ENCODE measurements at places on chromosomes 12 and 14.

- DNase-seq: no peak
These were observed 44.7 kb downstream of the PALS1 start for GRCh38 chr14:67285876-67286452.

GRCh38 chr12:116864371-116865160, 16.7 kb downstream of the HRK start:
- no peak for DNase-seq

DNA sequence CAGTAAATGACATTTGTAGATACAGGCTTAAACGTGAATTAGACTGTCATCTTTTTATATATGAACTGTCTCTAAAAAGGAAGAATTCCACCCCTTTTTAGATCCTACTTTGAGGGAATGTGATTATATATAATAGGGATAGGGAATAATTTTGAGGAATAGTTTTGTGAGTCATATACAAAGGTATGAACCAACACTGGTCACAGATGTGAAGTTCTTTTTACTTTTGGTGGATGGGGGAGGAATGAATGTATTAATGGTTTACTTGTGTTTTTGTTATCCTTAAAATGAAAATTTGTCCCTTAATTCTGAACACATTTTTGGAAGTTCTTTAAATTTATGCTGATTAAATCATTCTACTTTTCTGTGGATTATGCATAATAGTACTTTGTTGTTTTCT, 30.4 kb downstream of the FRS2 start:
- no peak for DNase-seq

- no peak for DNase-seq
These were observed 9.0 kb downstream of the DAZAP2 start for GRCh38 chr12:51247523-51248206.

DNA sequence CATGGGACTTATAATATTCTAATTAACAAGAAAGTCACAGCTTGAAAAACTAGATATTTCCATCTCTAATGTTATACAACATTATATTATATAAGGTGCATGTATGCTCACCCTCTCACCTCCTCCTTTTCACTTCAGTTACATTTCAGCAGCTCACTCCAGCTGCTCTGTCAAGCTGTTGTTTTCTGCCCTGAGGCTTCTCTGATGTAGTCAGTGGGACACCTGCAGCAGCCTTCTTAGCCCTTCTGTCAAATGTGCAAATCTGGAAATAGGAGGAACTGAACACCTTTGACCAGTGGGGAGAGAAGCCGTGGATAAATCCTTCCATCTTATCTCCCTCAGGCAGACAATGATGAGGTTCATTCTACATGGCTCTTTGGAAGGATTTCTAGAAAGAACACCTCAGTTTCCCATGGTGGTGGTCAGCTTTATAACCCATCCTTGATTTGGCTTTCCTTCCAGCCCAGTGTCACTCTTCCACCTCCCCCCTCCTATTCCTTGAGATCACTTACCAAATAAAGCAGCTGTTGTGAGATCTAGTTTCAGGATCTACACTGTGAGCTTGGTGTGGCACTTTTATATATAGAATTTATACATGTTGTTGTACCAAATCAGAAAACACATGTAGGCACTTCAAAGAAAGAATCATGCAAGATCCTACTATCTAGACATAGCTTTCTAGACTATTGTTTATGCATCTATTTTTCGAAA, 79.6 kb upstream of the STK38L start:
- no peak for DNase-seq

GRCh38 chr12:91021076-91021475, 16.3 kb upstream of the EPYC start:
- no peak for DNase-seq

GRCh38 chr12:121974026-121974985, 47.4 kb upstream of the BCL7A start:
- no peak for DNase-seq

DNA sequence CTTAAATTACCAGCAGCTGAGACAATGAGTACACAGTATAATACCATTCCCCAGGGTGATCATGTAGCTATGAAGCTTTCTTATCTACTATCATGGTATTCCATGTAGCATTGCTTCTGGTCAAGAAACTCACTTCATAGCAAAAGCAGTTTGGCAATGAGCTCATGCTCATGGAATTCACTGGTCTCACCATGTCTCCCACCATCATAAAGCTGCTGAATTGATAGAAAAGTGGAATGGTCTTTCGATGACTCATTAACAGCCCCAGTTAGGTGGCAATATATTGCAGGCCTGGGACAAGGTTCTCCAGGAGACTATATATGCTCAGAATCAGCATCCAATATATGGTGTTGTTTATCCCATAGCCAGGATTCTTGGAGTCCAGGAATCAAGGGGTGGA, 553.7 kb downstream of the FOXG1 start:
- no peak for DNase-seq

GRCh38 chr12:127600211-127600610, 666.8 kb upstream of the TMEM132C start:
- no peak for DNase-seq

DNA sequence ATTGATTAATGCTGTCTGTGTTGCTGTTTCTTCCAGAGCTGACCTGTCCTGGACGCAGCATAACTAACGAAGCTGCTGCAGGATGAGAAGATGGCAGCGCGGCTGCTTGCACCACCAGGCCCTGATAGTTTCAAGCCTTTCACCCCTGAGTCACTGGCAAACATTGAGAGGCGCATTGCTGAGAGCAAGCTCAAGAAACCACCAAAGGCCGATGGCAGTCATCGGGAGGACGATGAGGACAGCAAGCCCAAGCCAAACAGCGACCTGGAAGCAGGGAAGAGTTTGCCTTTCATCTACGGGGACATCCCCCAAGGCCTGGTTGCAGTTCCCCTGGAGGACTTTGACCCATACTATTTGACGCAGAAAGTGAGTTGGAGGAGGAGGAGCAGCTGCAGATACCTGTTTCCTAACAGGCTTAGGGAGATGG, 71.7 kb downstream of the SCN8A start:
- no peak for DNase-seq

- no peak for DNase-seq
These were observed 151.2 kb upstream of the DIO3 start for GRCh38 chr14:101410126-101410525.

DNA sequence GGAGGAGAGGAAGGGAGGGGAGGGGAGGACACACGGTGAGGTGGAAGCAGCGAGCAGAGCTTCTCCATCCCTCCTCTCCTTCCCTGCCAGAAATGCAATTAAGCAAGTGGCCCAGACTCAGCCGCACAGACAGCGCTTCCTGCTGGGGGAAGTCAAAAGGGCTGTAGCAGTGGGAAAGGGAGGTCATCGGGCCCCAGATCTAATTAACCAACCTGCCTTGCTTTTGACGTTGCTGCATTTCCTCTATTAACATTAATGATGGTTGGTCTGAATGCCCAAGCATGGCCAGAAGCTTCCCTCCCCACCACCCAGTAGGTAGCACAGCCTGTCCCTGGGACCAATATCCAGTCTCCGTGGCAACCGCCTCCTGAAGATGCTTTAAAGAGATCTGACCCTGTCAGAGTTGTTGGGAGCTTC, 4.6 kb upstream of the NGB start:
- no peak for DNase-seq

DNA sequence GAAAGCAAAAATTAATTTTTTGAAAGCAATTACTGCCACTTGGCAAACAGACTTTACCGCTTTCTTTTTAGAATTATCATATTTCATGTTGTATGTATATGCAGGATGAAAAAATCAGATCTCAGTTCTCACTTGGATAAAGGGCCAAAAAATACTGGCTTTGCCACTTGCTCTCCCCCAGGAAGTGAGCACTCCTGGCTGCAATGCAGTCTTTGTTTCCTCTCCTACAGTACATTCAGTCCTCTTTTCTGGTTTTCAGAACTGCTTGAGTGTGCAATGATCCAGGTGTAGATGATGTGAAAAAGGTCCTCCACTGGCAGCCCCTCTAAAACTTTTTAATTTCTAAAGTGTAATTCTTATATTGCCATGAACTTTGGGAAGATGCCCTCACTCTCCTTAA, 183.4 kb downstream of the SLC25A21 start:
- no peak for DNase-seq

DNA sequence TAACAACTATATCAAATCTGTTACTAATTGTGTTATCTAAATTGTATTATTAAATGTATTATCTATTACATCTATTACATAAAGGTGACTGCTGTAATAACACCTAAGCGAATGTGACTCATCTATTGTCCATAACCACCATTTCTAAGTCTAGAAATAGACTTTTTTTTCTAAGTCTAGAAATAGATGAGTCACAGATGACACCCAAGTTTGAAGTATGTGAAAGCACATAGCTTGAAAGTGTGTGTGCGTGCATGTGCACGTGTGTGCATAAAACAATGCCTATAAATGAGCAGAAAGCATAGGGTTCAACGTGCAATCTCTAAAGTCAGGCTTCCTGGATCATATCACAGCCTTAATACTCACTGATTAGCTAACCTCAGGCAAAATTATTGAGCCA, 451.3 kb upstream of the USP15 start:
- DNase-seq: no peak

GRCh38 chr12:93317227-93317626, 60.5 kb upstream of the NUDT4 start:
- no peak for DNase-seq

DNA sequence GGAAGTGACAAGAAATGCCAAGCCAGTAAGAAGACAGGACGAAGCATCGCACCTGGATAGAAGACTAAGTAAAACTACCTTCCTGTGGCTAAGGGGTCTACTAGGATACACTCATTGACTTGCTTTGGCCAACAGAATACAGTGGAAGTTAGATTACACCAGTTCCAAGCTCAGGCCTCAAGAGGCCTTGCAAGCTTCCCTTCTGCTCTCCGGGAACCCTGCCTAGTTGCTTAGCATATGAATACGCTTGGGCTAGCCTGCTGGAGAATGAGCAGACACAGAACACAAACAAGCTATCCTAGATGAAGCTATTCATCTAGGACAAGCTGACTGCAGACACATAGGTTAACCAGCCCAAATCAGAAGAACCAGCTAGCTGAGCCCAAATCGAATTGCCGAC, 97.0 kb downstream of the DPF3 start:
- DNase-seq: no peak

GRCh38 chr12:32031109-32031508, 71.9 kb downstream of the RESF1 start:
- DNase-seq: no peak

DNA sequence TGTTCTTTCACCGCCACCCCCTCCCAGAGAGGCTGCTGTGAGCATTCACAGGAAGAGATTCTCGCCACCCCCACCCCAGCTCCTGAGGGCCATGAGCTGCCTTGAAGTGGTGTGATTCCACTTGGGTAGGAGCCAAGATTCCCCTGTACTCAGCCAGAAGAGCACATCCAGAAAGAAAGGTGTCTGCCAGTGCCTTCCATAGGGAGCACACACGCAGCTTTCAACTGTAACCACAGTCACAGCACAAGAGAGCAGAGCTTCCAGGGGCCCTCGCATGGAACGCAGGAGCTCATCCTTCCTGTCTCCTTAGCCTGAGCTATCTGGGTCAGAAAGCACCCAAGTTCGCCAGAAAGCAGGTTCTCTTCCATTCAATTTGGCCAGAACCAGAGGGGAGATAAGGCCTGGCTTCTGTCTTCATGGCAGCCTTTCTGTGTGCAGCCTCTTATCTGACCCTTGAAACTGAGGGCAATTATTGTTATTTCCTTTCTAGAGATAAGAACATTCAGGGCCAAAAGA, 66.6 kb upstream of the SCN8A start:
- DNase-seq: no peak

DNA sequence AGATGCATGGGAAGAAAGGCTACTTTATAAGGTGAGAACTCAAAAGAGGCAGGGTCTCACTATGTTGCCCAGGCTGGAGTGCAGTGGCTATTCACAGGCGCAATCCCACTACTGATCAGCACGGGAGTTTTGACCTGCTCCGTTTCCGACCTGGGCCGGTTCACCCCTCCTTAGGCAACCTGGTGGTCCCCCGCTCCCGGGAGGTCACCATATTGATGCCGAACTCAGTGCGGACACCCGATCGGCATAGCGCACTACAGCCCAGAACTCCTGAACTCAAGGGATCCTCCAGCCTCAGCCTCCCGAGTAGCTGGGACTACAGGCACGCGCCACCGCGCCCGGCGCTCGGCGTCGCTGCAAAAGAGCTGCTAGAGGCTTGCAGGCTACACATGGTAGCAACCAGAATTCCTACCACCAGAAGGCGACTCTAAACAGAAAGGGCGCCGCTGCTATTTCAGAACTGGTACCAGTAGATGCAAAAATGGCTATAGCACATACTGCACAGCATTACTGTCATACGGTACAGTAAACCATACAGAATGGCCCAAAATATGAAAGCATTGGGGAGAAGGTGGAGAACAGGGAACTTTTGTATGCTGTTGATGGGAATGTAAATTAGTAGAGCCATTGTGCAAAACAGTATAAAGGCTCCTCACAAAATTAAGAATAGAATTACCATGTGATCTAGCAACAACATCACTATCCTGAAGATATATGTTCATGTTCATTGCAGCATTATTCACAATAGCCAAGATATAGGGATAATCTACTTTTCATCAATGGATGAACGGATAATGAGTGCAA, 1.2 kb upstream of the NEMF start:
- peak; percentile 54 for DNase-seq

DNA sequence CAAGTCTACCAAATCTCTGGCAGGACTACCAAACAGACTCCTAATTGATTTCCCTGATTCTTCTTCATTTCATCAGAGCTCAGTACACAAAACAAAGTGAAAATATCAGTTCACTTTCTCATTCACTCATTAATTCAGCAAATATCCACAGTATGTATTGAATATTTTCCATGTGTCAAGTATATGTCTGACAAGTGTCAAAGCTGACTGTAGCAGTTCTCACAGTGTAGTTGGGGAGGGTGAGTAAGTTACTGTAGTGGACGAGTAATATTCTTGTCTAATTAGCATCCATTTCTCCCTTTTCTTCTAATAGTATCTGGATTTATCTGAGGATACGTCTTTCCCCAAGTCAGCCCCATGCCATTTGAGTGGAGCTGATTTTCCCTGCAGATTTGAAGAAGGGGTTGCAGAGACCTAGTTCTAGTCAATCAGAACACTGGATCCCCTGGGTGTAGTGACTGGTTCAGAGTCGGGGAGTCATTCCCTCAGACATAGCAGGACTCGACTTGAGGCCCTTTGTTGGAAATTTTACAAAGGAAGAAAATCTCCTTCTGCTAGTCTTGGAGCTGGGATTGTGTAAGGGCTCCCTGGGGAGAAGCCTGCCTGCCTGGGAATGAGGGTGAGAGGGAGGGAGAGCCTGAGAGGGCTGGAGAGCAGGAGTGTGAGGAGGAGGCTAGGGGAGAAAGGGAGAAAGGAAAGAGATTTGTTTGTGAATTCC, 51.4 kb downstream of the GRIP1 start:
- no peak for DNase-seq

DNA sequence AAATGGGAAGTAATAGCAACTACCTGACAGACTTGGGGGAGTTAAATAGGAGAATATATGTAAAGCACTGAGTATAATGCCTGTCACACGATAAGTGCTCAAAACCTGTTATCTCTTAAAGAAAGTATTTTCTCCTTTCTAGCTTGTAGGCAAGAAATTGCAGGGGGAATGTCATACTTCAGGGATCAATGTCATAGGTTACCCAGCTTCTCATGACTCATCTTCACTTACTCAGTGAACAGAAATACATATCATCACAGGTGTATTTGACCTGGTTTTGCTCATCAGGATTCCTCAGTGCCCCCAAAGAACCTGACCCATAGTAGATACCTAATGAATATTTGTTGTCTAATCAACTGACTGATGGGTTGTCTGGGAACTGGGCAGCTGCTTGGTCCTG, 285.0 kb upstream of the ATP2B1 start:
- no peak for DNase-seq

Measured in epithelial cell of proximal tubule (primary cell).